ENCODE measurements at places on chromosomes 2 and 18.

- DNase-seq, result no peak
Observed at GRCh38 chr2:38254796-38255195, 122.3 kb downstream of the ATL2 start.

- no peak for DNase-seq
Observed at GRCh38 chr2:7913974-7914373, 767.9 kb upstream of the ID2 start.

GRCh38 chr2:162085090-162085891 lies 11.3 kb upstream of the DPP4 start:
- DNase-seq, result no peak

DNA sequence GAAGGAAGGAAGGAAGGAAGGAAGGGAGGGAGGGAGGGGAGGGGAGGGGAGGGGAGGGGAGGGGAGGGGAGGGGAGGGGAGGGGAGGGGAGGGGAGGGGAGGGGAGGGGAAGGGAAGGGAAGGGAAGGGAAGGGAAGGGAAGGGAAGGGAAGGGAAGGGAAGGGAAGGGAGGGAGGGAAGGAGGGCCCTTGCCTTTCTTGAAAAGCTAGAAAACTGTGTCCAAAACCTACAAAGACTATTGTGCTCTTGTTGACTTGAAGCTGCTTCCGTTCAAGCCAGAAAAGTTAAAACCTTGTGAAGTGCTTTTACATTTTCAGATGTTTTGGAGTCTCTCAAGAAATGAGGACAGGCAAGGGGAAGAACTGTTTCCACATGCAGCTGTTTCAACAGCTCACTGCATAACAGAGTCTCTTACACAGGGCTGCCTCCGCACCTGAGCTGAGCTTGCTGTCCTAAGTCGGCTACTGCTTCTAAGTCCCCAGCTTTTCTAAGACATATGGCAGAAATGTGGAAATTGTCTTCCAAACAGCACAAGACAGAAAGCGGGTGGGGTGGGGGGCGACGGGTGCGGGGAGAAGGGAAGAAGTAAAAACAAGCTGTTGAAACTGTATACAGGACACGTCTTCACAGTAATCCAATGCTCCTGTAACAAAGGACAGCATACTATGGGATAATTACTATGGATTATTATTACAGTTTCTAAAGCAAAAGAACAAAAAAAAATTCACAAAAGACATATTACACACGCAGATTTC lies 46.1 kb downstream of the BCL11A start:
- no peak for DNase-seq

DNA sequence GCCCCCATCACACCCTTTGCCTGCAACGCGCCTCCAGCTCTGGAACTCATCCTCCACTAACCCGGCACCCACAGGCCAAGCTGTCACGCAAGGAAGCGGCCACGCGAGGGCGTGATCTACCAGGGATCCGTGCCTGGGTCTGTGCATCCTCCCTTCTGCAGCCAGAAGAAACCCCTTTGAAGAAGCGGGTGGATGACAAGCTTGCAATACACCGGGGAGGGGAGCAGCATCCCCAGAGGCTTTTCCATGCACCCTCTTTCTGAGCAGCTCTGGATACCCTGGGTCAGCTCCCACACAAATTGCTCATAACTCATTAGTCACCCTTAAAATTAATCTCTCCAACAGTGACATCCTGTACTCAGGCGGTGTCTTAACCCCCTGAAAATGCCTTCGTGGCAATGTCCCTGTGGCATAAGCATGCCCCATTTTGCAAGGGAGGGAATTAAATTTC lies 47.6 kb downstream of the PDCL3 start:
- peak; percentile 23 for DNase-seq

DNA sequence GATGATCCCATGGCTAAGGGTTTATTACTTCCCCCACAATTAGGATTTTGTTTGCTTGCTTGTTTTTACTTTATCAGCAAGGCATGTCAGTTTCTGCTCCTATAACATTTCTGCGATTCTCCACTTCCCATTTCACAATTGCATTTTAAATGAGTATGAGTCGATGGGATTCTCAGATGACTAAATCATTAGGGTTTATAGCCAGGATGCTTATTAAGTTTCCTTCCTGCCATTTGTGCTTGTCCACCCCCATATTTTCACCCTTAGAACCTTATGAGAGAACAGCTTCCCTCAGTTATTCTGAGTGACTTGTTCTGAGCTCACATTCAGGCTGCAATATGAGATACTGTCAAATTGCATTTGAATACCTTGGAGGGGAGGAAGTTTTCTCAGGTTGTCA lies 37.9 kb upstream of the C1GALT1C1L start:
- DNase-seq, result no peak

DNA sequence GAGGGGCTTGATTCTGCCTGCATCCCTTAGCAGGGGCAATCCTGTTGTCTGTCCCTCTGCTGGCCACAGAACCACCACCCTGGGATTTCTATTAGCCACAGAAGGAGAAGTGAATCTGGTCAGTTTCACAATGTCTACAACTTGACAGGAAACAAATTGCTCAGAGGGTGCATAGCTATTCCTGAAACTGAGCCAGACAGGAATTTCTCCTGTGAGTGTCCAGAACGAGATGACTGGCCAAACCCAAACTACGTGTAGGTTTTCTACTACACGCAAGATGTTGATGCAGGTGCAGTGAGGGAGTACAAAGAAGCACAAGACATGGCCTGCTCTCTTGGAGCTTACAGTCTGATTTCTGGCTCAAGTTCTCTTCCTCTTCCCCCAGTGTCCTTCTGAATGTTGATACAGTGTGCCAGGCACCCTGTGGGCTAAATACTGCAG lies 201.9 kb downstream of the CLIP4 start:
- no peak for DNase-seq

DNA sequence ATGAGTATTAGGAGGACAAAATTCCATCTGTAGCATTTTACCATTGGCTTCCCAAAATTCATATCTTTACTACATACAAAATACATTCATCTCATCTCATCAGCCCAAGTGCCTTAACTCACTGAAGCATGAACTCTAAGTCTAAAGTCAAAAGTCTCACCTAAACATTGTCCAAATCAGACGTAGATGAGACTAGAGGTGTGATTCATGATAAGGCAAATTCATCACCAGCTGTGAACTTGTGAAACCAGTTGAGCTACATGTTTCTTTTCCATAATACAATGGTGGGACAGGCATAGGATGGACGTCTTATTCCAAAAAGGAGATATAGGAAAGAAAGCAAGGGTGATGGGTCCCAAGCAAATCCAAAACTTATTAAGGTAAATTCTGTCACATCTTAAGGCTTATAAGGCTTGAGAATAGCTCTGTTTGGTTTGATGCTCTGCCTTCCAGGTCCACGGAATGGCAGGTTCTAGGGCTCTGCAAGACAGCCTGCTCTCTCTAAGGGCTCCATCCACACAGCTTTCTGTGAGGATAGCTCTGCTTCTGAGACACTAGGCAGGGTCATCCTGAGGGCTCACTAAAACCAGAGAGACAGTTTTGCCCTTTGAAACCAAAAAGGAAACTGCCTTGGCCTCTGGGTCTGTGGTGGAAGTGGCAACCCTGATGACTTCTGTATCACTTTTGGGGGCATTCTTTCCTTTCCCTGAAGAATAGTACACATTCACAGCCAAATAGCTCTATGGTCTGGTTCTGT lies 9.6 kb downstream of the IFIH1 start:
- no peak for DNase-seq

DNA sequence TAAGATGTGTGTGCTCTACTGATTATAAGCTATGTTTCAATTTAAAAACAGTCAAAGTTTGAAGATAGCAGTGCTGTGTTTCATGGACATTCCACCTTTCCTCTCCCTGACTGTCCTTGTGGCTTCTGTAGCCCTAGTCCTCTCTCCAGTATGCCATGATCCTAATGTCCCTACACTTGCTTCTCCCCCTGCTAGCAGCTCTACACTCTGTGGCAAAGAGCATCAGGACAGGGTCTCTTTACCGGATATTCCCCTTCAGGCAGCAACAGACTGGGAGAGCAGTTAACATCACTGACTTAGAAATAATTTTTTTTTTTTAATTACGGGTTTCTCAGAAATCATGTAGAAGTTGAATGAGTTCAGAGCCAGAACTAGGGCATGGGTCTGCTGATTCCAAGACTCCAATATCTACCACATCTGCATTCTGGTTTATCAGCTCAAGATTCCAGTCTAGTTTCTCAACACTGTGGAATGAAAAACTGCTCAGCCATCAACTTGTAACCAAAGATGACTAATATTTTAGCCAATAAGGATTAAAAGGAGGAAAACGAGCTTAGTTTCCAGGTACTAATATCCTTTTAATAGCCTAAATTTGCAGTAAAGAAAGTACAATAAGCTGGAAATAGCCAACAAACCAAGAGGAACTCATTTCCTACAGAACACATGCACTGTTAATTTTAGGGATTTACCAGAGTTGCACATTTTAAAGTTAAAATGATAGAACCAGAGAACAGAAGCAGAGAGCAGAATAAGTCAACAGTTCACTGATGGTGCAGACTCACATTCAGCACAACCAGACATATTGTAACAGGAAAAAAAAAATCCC lies 45.2 kb downstream of the TMEM131 start:
- DNase-seq, result no peak

- DNase-seq, result no peak
Observed at GRCh38 chr2:72765997-72766609, 59.7 kb downstream of the EXOC6B start.

Data from GOT3 (cell line).